ENCODE measurements at places on chromosomes 2 and 18.

DNA sequence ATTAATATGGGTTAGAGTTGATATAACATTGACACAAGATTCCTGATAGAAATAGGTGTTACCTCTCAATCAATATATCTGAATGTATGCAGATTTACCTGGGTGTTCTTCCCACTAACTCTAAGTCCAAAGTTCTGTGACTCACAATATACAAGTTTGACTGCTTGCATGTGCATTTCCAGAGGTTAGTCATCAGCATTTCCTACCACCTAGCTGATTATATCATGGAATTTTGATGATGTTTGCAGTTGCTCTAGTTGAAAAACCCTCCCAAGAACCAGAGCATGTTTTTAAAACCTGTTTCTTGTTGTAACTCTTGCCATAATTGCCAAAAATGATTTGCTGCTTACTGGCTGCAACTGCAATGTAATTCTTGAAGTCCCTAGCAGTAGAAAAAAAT, 15.0 kb upstream of the DSG1 start:
- no peak for DNase-seq

GRCh38 chr2:38500283-38500634, 102.5 kb downstream of the HNRNPLL start:
- DNase-seq = no peak

DNA sequence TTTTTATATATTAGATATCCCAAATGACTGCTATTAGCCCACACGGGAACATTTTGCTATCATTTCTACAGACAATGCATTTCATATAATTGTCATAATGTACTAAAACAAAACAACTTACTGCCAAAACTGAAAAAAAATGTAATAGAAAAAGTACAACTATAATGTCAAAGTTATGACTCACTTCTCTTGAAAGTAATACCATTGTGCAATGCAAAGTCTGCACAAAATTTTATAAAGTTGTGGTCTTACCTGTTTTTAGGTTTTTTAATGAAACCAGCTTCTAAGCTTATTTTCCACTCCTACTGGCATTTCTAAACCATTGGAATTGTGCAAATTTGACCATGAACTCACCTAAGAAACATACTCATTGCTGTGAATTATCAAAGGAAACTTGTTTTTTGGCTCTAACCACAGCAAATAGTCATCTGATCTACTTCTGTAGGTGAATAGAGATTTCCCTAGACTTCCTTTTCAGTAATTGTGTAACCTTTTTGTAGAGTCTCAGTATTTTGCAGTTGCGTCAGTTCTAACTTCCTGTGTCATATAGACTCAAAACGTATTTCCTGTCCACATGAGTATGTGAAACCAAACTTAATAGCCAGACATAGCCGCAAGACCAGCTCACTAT, 31.9 kb upstream of the TFPI start:
- DNase-seq = no peak

DNA sequence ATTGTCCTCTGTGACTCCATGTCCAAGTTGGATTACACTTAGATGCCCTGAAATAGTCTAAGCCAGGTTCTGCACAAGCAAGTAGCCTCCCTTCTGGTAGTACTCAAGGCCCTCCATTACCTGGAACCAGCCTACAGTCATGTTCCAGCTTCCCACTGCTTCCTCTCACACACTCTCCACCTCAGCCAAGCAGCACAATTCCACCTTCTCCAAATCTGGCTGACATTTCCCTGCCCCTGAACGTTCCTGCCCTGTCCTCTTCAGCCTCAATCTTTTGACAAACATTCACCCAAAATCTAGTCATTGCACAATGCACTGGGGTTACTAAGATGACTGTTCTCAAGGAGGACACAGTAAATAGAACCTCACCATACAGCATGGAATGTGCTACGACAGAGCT, 95.3 kb upstream of the KLHL29 start:
- no peak for DNase-seq

- DNase-seq = no peak
These were observed 41.6 kb upstream of the ACYP2 start for GRCh38 chr2:54073796-54074195.

- no peak for DNase-seq
These were observed 28.2 kb upstream of the ACAA2 start for GRCh38 chr18:49841236-49842217.

DNA sequence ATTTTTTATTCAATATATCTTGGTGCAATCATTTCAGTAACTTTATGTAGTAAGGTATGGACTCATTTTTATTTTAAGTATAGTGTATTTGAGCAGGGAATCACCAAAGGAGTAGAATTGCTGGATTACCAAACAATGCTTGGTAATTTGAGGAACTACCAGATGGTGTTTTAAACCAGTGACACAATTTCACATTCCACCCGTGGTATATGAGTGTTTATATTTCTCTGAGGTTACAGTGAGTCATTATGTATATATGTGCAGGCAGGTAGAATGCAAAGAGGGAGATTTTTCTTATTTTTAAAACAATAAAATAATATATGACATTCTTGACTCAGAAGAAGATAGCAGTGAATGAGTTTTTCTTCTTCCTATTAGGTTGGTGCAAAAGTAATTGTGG, 596.9 kb downstream of the DCC start:
- no peak for DNase-seq

DNA sequence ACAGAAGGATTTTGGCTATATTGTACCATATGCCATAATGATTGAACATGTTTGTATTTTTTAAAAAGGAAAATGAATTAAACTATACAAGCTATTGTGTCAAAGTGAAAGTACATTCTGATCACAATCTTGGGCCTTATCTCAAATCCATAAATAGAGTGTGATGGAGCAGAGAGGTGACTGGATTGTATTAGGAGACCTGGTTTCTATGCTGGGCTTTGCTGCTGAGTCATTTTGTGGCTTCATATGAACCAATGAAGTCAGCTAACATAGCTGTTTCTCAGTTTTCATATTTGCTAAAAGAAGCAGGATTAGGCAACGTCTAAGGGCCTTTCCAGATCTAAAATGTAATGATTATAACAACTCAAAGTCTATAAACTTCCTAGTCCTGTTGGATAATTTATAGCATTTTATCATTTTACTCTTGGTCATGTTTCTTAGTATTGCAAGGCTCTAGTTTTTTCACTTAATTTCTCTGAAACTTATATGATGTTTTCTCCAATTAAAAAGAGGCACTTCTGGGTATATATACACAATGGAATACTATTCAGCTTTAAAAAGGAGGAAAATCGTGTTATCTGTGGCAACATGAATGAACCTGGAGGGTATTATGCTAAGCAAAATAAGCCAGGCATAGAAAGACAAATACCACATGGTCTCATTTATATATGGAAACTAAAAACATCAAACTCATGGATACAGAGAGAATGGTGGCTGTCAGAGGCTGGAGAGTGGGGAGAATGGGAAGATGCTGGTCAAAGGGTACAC, 112.3 kb downstream of the MEP1B start:
- DNase-seq = peak; percentile 20
